ENCODE measurements at places on chromosomes 13 and 19. TPM values are rescaled to one million over a fixed set of nuclear protein-coding genes. Genes with fewer than 3 reads are reported as not detected.

GRCh38 chr13:76871432-76871831, 14.8 kb downstream of the KCTD12 start:
- H3K4me1 ChIP-seq = no peaks in the 10 kb centered on the region
- no peak overlapping the region for H3K4me3 ChIP-seq
- H3K27ac ChIP-seq = no peak overlapping the region
- no peaks in the 10 kb centered on the region for H3K36me3 ChIP-seq
- no peak for DNase-seq

The LRRC63 gene
- not detected for total RNA-seq

The ZNF708 gene
- total RNA-seq = 3.1 TPM

The ENOX1 gene
- total RNA-seq = not detected

All from right lobe of liver (tissue), 6 donors.